ENCODE measurements at places on chromosomes 1 and 21.

DNA sequence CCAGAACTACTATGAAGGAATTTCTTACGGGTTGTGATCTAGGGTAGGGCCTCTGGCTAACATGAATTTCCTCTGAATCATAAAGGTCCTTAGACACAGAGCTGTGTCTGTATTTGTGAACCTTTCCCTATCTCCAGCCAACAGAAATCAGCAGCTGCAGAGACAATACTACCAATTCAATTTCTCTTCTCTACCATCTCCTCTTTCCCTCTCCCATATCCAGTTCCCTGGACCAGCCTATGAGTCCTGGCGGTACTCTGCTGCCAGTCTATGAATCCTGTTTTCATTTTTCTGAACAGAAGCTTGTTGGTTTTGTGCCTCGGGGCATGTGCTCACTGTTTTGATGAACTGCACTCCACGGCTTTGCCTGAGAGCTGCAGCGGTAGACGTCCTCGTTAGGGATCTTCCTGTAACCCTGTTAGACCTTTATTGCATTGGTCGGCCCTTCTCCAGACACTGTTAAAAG is 458.0 kb upstream of the VAMP3 start:
- DNase-seq, result no peak

DNA sequence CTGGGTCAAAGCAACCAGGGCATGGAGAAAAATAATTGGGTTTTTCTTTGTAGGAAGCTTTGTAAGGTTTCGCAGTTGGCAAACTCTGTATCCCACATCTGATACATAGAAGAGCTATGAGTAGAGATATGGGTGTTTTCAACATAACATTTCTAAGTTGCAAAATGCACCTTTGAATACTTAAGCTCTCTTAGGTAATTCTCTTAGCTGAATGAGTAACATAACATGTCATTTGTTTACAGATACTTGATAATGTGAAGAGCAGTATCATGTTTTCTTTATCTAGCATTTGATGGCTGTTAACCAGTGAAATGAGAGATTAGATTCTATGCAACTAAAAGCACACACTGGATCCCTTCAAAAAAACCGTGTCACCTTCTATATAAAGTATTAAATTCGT is 21.6 kb downstream of the RAVER2 start:
- no peak for DNase-seq

GRCh38 chr1:54485416-54485815 is 62.6 kb upstream of the ACOT11 start:
- DNase-seq, result no peak

DNA sequence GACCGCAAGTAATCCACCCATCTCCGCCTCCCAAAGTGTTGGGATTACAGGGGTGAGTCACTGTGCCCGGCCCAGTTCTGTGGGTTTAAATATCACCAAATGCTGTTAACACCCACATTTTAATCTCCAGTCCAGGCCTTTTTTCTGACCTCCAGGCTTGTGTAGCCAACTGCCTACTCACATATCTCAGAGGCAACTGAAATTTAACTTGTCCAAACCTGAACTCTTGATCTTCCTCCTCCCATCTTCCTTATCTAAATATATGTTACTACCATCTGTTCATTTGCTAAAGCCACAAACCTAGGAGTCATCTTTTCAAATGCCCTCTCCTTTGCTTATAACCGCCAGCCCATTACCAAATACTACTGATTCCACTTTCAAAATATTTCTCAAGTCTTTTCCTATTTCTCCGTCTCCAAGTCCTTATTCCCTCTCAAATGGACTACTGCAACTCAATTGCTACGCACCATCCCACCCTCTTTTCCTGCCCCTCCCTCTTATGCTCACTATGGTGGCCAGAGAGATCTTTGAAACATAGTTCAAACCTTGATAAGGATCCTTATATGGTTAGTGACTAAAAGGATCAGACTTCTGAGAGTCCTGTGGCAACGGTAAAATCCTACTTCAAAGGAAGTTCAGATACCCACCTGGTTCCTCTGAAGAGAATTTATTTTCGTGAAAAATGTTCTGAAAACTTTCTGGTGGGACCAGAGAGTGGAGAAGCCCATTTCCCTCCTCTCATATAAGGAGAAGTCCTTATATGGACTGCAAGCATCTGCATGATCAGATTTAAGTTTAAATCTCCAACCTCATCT is 78.5 kb upstream of the CDC42BPA start:
- DNase-seq, result no peak

Data from mucosa of gallbladder (tissue), 1 donor.